Bronchial epithelial cell (primary cell): ENCODE measurements at places on chromosomes 16 and 17. TPM values are rescaled to one million over a fixed set of nuclear protein-coding genes. Genes with fewer than 3 reads are reported as not detected.

DNA sequence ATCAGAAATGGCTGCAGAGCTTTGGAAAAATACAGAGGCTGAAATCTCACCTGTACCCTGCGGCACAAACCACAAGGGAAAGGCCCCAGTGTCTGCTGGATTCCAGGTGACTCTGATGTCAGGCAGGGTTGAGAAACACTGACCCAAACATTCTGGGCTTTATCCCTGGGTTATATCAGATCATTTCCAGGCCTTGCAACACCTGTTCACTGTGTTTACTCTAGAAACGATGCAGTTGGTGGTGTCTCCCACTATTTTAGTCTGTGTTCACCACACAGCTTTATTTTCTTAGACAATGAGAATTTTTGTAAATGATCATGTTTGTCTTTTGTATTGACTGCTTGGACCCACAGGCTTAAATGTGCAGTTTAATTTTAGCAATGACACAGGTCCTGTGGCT lies 151.5 kb upstream of the SDK2 start:
- DNase-seq = no peak

DNA sequence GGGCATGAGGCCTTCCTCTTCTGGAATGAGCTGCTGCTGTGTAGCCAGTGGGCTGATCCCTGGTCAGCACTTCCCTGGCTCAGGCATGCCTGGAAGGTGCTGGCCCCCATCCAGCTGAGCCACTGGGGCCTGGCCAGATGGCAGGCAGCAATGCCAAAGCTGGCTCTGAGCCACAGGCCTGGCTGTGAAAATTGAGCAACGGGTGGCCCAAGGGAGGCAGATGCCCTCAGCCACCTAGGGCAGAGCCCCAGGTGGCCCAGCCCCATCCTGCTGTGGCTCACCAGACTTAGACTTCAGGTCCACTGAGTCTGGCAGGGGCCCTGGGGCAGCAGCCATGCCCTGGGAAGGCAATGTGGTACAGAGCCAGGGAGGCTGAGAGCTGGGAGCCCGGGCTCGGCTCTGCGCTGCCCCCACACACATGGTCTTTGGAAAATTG lies 8.5 kb upstream of the CRHR1 start:
- no peak for DNase-seq

DNA sequence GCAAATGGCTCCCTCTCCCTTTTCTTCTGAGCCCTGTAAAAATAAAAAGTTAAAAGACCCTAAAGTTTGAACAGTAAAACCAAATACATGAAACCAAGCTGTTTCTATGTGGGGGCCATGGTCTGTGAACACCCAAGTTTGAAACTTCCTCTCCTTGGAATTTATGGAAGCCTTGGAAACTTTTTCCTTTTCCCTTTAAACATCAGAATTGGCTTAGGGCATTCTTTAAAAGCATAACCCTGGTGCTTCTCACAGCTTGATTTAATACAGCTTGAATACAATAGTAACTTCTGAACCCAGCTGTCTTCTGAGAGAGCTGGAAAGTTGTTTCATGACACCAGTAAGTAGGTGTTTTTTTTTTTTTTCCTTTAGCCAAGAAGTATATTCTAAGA lies 26.5 kb downstream of the NKD1 start:
- DNase-seq = no peak

- DNase-seq = no peak
Observed at GRCh38 chr16:30009990-30010843, 610 bp downstream of the DOC2A start.

LONP2 gene
- 37.8 and 41.9 TPM in 2 replicates for total RNA-seq

CD300LB gene
- total RNA-seq = not detected in 2 replicates

ASPHD1 gene
- 1.2 and 2.4 TPM in 2 replicates for total RNA-seq

RPRML gene
- total RNA-seq = not detected in 2 replicates
